Stimulated activated CD4-positive, alpha-beta T cell treated with anti-CD3 and anti-CD28 coated beads, Interleukin-15, amount 100 ng/mL, for 1 hour (primary cell): ENCODE measurements at places on chromosomes 5 and 9.
A peak's percentile ranks its signal among the peaks of the same experiment; 100 is the strongest.

DNA sequence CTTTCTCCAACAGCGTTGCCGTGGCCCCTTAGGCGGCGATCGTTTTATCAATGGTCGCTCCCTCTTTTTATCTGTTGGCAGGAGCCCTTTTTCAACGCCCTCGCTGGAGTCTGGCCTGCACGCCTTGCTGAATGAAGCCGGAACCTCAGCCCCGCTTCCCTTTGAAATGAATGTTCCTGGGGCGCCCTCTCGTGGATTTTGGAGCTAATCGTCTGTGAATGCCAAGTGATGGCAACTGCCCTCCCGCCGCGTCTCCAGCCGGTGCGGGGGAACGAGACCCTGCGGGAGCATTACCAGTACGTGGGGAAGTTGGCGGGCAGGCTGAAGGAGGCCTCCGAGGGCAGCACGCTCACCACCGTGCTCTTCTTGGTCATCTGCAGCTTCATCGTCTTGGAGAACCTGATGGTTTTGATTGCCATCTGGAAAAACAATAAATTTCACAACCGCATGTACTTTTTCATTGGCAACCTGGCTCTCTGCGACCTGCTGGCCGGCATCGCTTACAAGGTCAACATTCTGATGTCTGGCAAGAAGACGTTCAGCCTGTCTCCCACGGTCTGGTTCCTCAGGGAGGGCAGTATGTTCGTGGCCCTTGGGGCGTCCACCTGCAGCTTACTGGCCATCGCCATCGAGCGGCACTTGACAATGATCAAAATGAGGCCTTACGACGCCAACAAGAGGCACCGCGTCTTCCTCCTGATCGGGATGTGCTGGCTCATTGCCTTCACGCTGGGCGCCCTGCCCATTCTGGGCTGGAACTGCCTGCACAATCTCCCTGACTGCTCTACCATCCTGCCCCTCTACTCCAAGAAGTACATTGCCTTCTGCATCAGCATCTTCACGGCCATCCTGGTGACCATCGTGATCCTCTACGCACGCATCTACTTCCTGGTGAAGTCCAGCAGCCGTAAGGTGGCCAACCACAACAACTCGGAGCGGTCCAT is 10.0 kb downstream of the S1PR3 start:
- peak; percentile 28 for DNase-seq

GRCh38 chr9:97629156-97629555 is 4.0 kb downstream of the TSTD2 start:
- no peak for DNase-seq

DNA sequence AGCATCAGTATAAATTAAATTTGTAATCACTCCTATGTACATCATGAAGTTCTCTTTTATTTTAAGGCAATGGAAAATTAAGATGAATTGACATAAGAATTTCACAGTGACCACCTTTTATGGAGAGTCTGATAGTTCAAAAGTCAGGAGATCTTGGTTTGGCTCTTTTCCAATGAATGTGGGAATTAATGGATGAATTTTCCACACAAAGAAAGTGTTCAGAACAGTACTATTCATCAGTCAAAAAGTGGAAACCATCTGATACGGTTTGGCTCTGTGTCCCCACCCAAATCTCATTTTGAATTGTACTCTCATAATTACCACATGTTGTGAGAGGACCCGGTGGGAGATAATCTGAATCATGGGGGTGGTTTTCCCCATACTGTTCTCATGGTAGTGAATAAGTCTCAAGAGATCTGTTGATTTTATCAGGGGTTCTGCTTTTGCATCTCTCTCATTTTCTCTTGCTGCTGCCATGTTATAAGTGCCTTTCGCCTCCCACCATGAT is 24.5 kb downstream of the CCDC125 start:
- DNase-seq: no peak

DNA sequence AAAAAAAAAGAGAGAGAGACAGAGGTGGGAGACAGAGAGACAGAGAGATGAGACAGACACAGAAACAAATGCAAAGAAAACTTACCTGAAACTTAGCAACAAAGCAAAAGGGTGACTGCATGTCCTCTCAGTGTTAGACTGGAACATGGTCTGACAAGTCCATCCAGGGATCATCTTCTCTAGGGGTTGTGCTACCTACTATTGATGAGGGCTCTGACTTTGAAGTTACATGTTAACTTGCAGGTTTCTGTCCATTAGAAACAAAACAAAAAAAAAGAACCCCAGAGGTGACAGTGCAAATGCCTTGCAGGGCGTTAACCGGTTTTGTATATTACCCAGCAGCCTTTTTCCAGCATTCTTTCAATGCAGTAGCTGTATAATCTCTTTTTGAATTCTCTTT is 13.6 kb upstream of the SPARC start:
- DNase-seq: no peak

GRCh38 chr9:114499528-114499927 is 5.7 kb downstream of the WHRN start:
- no peak for DNase-seq

DNA sequence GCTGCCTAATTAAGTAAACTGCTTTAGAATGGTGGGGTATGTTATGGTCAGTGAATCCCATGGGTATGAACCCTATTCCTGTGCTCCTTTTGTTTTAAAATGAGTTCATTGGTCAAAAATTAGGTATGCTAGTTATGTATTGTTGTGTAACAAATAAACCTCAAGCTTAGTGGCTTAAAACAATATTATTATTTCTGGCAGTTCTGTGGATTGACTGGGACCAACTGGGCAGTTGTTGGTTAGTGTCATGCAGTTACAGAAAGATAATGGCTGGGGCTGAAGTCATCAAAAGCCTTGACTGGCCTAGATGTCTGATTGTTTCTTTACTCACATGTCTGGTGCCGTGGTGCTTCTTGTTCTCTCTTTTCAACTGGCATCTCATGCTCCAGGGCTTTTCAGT is 8.9 kb upstream of the PTAR1 start:
- no peak for DNase-seq

DNA sequence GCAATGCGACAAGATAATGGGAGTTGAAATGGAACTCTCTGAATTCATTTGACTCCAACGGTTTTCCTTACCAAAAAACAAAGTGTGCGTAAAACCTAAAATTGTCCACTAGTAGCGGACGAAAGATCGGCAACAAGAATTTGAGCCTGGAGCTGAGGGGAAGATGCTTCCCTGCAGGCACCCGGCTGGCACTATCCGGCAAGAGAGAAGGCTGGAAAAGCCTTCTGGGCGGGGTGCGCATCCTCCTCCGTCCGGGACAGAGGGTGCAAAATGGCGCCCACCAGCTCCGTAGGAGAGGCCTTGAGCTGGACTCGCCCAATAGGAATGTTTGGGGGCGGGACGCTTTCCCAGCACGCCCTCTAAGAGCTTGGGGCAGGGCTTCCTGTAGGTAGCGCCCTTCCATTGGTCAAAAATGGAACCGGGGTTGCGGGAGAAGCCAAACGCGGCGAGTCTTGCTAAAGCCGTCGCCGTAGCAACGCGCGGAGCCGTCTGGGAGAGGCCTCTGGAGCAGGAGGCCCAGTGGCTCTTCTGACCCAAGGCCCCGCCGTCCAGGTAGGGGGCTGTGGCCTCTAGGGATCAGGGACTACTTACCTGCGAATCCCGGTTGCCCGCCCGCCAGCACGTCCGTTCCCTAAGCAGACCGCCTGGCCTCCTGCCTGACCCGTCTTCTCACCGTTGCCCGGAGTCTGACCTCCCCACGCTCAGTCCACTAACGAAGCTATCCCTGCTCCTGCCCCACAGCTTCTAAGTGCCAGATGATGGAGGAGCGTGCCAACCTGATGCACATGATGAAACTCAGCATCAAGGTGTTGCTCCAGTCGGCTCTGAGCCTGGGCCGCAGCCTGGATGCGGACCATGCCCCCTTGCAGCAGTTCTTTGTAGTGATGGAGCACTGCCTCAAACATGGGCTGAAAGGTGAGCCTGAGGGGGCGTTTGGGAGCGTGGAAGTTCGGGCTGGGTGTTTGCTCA is 9.2 kb downstream of the RUFY1 start:
- peak; percentile 69 for DNase-seq

DNA sequence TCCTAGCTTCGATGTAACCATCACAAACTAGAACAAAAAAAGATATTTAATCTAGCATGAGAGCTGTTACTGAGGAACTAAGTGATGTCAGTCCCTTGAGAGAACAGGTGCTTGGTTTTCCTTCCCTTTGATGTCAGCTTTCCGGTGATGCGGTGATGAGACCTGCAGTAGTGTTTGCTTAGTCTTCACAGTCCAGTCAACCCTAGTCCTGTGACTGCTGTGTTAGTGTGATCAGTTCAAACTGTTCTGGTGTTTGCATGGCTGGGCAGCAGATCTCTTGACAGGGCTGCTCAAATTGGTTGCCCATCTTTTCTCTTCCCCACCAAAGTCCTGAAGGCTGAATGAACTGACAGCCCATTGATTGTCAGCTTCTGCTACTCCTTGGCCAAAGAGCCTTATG is 608.6 kb upstream of the DAB2 start:
- no peak for DNase-seq

DNA sequence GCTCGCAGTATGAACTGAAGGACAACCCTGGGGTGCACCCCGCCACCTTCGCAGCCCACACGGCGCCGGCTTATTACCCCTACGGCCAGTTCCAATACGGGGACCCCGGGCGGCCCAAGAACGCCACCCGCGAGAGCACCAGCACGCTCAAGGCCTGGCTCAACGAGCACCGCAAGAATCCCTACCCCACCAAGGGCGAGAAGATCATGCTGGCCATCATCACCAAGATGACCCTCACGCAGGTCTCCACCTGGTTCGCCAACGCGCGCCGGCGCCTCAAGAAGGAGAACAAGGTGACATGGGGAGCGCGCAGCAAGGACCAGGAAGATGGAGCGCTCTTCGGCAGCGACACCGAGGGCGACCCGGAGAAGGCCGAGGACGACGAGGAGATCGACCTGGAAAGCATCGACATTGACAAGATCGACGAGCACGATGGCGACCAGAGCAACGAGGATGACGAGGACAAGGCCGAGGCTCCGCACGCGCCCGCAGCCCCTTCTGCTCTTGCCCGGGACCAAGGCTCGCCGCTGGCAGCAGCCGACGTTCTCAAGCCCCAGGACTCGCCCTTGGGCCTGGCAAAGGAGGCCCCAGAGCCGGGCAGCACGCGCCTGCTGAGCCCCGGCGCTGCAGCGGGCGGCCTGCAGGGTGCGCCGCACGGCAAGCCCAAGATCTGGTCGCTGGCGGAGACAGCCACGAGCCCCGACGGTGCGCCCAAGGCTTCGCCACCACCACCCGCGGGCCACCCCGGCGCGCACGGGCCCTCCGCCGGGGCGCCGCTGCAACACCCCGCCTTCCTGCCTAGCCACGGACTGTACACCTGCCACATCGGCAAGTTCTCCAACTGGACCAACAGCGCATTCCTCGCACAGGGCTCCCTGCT is 3.8 kb downstream of the IRX1 start:
- no peak for DNase-seq

- DNase-seq: no peak
Observed at GRCh38 chr5:116652196-116652729, 77.6 kb upstream of the SEMA6A start.

DNA sequence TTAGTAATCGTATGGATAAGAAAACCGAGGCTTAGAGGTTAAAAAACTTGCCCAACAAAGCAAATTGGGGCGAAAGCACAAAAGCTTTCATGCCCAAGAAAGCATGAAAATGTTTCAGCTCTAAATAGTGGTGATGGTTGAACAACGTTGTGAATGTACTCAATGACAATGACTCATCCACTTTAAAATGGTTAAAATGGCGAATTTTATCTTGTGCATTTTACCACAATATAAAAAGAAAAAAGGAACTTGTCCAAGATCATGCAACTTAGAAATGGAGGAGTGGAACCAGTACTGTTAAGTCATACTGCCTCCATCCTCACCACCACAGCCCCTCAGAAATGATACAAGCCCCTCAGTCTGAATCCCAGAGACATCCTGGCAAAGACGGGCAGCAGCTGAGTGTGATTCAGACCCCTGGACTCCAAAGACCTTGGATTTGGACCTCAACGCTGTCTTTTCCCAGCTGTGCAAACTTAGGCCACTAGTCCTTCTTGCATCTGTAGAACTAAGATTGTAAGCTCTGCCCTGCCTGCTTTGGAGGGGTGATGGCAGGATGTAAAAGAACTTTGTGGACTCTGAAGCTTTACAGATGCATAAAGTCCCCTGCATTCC is 158.4 kb downstream of the GABBR2 start:
- no peak for DNase-seq

GRCh38 chr5:54135042-54135441 is 175.3 kb downstream of the ARL15 start:
- no peak for DNase-seq

DNA sequence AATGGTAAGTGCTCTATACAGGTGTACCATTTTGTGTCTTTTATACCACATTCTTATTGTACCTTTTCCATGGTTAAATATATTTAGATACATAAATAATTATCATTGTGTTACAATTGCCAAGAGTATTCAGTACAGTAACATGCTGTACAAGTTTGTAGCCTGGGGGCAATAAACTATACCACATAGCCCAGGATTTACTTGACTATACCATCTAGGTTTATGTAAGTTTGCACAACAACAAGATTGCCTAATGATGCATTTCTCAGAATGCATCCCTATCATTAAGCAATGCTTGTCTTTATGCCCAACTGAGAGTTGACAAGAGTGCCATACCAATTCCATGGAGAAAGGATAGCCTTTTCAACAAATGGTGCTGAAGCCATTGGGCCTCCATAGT is 136.7 kb upstream of the PJA2 start:
- no peak for DNase-seq

GRCh38 chr9:38316166-38316780 is 76.2 kb upstream of the ALDH1B1 start:
- DNase-seq: no peak

DNA sequence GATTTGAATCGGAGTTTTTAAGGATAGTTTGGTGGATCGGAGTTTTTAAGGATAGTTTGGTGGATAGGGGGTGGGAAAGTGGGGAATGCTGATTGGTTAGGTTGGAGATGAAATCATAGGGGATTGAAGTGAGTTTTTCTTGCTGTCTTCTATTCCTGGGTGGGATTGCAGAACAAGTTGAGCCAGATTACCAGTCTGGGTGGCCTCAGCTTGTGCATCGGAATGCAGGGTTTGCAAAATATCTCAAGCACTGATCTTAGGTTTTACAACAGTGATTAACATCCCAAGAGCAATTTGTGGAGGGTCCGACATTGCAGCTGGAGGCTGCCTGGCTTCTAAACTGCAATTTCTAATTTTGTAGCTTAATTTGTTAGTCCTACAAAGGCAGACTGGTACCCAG is 23.1 kb upstream of the NXNL2 start:
- DNase-seq: no peak

GRCh38 chr9:136847088-136847825 is 2.0 kb upstream of the PHPT1 start:
- no peak for DNase-seq
